ENCODE measurements at places on chromosomes 5 and 9.

- no peak for DNase-seq
Observed at GRCh38 chr9:26169708-26170107, 491.5 kb upstream of the TUSC1 start.

DNA sequence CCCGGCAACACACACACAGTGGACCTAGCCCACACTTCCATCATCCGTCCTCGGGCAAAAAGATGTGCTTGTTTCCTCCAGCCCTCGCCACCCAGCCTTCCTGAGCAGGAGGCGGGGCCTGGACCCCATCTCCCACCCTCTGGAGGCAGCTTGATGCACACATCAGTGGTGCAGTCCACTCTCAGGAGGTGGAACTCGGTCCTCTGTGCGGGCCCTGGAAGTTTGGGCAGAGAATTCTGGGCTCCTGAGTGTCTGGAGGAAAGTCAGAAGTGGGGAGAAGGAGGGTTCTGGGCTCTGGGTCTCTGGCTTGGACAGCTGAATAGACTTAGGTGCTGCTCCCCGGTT is 54.0 kb upstream of the NEURL1B start:
- no peak for DNase-seq

DNA sequence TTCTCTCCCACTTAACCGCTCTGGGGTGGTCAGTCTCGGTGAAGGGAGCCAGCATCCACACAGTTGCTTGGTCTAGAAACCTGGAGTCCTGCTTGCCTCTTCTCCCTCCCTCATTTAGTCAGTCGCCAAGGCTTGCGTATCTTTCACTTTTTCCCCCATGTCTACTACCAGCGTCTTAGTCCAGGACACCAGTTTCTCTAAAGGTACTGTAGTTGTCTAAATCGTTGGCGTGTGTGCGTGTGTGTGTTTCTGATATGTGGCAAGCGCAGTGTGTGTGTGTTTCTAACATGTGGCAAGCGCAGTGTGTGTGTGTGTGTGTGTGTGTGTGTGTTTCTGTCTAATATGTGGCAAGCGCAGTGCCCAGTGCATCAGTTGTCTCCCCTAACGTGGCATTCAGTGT is 641 bp downstream of the ATP6V1G1 start:
- no peak for DNase-seq

GRCh38 chr9:22056402-22056801 is 47.3 kb upstream of the CDKN2B start:
- DNase-seq: no peak

- DNase-seq: no peak
Observed at GRCh38 chr9:22279636-22280035, 167.0 kb upstream of the DMRTA1 start.

DNA sequence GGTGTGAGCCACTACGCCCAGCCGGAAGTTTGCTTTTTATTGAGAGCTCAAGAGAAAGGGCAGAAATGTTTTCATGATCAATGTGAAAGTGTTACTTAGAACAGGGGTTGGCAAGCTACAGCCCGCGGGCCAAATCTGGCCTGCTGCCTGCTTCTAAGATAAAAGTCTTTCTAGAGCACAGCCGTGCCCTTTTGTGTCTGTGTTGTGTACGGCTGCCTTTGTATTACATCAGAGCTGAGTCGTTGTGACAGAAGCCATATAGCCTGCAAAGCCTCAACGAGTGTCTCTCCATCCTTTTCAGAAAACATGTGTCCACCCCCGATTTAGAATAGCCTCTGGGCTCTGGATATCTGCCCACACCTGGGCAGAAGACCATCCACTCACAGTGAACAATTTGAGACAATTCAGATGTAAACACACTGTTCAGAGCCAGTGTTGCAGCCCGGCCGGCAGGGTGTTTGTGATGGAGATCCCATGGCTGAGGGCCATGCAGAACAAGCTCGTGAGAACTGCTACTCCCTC is 28.8 kb downstream of the AK8 start:
- DNase-seq: no peak

DNA sequence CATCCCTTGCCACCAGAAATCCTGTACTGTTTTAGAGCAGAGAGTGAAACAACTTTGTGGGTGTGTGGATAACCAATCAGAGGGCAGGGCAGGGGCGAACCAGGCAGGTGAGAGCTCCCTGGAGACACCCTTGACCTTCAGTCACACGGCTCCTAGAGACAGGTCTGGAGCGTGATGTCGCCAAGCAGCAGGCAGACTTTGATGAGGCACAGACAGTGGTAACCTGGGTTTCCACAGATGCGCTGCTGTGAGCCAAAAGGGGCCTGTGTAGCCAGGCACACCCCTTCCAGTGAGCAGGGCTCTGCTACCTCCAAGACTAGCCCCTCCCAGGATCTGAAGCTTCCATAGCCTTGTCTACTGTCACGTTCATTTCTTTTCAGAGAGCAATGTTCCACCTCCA is 317.8 kb upstream of the ADCY2 start:
- DNase-seq: no peak

DNA sequence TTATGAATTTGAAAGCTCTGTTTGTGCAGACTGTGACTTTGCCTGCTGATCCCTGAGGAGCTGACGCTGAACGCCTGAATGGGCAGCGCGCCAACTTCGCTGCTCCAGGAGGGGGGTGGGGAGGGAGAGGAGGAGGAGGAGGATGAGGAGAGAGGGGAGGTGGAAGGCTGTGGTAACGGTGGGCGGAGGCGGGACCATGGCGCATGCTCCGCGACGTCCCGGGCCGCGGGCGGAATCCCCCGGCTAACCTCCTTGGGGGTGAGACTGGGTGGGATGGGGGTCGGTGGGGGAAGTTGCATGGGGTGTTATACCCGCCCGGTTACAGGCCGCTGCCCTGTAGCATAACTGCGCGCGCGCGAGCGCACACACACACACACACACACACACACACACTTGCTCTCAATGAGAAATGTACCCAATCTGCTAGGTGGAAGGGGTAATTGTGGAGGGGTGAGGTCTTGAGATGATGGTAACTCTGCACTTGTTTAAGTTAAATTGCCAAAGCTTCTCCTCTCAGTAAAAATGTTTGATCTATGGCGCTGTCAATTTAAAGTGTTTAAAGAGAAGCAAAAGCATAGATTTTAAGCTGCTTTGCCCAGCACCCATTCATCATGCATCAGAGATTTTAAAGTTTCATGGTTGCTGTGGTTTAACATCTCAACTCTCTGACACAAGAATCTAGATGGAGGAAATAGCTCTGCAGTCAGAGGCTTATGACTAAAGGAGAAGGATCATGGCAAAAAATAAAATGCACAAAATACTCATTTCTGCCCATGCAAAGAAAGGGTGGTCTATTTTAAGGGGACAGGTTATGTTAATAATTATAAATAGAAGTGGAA is 76.6 kb upstream of the TBCA start:
- DNase-seq: no peak

GRCh38 chr9:127393645-127394044 is 3.3 kb upstream of the SLC2A8 start:
- no peak for DNase-seq

- DNase-seq: no peak
Observed at GRCh38 chr5:65268525-65268924, 213.2 kb downstream of the ADAMTS6 start.

- no peak for DNase-seq
Observed at GRCh38 chr5:28862137-28862859, 1823.9 kb upstream of the CDH9 start.

- no peak for DNase-seq
Observed at GRCh38 chr5:59116231-59116865, 533.5 kb downstream of the RAB3C start.

DNA sequence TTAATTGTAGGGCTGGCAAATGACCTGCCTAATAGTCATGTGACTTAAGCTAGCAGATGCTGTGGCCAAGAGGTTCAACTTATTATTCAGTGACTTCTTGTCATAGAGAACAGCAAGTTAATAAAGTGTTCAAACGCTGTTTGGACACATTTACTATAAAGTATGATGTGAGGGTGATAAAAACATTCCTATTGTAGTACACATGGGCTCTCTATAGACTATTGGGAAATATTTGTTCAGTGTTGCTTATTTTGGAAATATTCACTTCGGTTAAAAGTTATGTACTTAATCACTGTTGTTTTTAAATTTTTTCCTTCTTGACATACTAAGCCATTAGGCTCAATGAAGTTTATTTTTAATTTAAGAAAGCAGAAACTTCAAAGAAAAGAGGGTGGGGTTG is 345.0 kb downstream of the NNT start:
- DNase-seq: no peak

DNA sequence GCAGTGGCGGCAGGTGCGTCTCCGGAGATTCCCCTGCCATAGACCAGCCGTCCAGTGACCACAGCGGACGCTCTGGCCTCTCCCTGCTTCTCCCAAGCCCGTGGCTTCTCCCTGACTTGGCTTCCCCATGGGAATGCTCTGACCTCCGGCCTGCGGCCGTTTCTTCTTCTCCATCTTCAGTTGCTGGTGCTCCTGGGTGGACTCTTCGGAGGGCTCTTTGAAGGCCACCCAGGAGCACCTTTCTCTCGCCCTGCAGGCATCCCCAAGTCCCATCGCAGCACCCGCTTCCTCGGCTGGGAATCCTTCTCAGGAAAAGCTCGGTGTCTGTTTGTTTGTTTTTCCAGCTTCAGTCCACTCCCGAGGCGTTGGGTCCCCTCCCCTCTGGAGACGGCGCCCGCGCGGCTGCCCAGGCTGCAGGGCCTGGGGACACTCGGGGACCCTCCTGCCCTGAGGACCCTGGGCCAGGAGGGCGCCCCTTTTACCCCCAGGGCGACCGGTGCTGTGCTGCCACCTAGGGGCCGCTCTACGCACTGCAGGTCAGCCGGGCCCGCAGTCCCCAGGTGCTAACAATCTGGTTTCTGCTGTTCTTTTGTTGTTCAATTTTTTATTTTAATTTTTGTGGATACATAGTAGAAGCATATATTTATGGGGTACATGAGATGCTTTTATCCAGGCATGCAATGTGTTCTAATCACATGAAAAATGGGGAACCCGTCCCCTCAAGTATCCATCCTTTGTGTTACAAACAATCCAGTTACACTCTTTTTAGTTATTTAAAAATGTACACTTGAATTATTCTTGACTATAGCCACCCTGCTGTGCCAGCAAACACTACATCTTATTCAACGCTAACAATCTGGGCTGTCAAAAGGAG is 197.9 kb upstream of the ADAMTS16 start:
- DNase-seq: no peak
